Activated naive CD4-positive, alpha-beta T cell treated with Interleukin-2 at 50 U/mL for 16 hours (primary cell): ENCODE measurements at places on chromosomes 1 and 21.

- no peak for DNase-seq
Observed at GRCh38 chr21:44376606-44377005, 23.2 kb downstream of the TRPM2 start.

GRCh38 chr1:7727809-7728471, 43.2 kb upstream of the VAMP3 start:
- no peak for DNase-seq

GRCh38 chr1:18463984-18464664, 16.6 kb upstream of the KLHDC7A start:
- no peak for DNase-seq

GRCh38 chr1:158310623-158311022, 20.7 kb downstream of the CD1B start:
- no peak for DNase-seq

GRCh38 chr1:223887747-223888418, 42.1 kb upstream of the TP53BP2 start:
- DNase-seq: no peak

- DNase-seq: peak; percentile 44
Observed at GRCh38 chr1:205504311-205505075, at the start of gene CDK18. Gene CDK18, plus strand, starts transcription at chr1:205504669. Its CDS starts 18,499 bp downstream, at chr1:205523168.

DNA sequence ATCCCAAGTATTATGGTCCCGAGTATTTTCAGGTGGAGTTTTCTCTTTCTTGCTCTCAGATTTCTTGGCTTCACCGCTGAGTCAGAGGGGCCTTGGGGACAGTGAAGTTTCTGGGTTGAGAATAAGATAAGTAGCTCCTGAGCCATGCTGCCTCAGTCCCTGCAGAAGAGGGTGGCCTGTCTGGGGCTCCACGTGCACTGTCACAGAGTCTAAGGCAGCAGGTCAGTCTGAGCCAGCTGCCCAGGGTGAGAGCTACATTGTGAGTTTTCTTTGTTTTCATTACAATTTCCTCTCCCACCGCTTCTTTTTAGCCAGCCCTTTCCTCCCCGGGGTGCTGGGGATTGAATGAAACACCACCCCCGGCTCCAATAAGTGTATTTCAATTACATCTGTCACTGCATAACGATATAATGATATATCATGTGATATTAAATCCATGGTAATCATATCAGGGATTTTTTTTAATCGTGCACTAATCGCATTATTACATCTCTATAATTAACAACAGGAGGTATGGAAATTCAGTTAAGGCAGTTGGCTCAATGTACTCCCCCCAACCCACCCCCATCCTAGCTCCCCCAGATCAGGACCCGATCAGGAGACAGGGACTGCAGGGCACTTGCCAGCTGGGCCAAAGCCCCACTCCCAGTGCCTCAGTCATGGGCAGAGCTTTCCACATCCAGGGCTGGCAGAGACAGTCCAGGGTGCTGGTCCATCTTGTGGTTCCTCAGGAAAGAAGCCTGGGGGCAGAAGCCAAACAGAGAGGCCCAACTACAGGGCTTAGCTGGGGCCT, 43.7 kb downstream of the DMAP1 start:
- no peak for DNase-seq

GRCh38 chr1:243793298-243793697, 56.7 kb downstream of the AKT3 start:
- no peak for DNase-seq

GRCh38 chr1:25562101-25562927, 18.9 kb downstream of the LDLRAP1 start:
- peak; percentile 55 for DNase-seq

- DNase-seq: no peak
Observed at GRCh38 chr21:45838634-45839033, 142.9 kb upstream of the COL6A1 start.

- no peak for DNase-seq
Observed at GRCh38 chr1:43832255-43832654, 101.3 kb upstream of the ARTN start.
